ENCODE measurements at places on chromosomes 2 and 18.

GRCh38 chr2:102677244-102678215, 58.2 kb downstream of the SLC9A2 start:
- no peak for DNase-seq

- no peak for DNase-seq
Measured at GRCh38 chr2:6845312-6845711, 20.4 kb downstream of the CMPK2 start.

DNA sequence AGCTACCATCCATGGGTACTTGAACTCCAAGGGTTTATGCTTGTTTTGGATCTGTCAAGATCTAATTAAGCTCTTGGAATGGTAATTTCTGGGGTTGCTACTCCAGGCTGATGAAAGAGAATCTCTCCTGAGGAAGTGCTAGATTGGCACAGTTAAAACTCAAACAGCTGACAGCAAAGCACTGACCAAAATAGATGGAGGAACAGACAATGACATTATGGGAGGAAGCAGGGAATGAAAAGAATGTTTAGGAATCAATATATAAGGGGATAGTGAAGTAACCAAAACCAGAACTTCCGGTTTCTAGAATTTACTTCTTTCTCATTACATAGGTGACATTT, 6.3 kb downstream of the THUMPD2 start:
- no peak for DNase-seq

GRCh38 chr18:77157312-77157711, 24.7 kb upstream of the MBP start:
- DNase-seq: no peak

DNA sequence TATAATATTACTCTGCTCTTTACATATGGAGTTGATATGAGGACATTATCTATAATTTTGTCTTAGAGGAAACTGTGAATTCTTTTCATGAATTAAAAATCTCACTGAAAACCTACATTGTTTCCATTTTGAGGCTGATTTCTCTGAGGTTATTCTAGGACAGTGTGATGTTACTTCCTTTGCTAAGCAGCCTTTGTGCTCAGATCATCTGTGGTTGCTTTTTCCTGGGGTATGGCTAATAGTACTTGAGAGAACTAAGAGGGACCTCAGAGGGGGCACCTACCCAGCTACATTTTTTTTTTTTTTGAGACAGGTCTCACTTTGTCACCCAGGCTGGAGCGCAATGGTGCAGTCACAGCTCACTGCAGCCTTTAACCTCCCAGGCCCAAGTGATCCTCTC, 8.7 kb upstream of the MPP4 start:
- no peak for DNase-seq

Data from islet precursor cell (in vitro differentiated cells).